Activated T-cell treated with anti-CD3 and anti-CD28 coated beads, Interleukin-2, amount 50 U/mL, for 48 hours (primary cell): ENCODE measurements at places on chromosomes 13 and 19.

DNA sequence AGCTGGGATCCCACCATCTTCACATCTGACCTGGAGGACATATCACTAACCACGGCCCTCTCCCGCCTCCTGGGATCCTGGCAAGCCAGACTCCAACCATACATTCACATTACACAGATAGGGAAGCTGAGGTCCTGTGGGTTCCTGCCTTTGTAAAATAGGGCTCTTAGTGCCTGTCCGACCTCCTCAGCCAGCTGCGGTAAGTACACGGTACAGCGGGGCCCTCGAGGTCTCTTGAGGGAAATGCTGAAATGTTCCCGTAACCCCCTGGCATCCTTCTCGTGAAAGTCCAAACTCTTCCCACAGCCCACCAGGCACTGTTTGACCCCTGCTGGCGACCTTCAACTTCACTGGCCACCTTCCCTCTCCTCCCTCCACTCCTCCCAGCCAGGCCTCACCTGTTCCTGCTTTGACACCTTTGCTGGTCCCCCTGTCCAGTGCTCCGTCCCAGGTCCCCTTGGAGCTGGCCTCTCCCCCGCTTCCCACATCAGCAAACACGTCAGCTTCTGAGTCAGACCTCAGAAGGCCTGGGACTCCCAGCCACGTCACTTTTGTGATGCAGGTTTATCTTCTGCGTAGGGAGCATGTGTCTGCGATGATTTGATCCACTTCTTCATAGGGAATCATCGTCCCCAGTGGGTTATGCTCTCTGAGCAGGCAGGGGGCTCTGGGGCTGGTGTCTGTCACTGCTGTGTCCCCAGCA is 8.8 kb upstream of the GNG7 start:
- DNase-seq: no peak

DNA sequence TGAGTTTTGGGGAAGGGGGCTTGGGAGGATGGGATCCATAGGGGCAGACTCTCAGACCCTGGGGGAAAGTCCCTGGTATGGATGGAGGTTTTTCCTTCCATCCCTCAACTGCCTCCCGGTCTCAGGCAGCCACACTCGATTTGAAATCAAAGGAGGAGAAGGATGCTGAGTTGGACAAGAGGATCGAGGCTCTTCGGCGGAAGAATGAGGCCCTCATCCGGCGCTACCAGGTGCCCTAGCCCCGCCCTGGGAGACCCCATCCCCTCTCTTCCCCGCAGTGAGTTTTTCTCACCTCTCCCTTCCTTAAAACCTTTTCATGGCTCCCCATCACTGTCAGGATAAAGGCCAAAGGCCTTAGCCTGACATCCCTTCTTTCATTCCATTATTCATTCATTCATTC is 2.1 kb downstream of the CCDC9 start:
- no peak for DNase-seq

- no peak for DNase-seq
Observed at GRCh38 chr19:18176367-18177310, 3.0 kb downstream of the IFI30 start.

DNA sequence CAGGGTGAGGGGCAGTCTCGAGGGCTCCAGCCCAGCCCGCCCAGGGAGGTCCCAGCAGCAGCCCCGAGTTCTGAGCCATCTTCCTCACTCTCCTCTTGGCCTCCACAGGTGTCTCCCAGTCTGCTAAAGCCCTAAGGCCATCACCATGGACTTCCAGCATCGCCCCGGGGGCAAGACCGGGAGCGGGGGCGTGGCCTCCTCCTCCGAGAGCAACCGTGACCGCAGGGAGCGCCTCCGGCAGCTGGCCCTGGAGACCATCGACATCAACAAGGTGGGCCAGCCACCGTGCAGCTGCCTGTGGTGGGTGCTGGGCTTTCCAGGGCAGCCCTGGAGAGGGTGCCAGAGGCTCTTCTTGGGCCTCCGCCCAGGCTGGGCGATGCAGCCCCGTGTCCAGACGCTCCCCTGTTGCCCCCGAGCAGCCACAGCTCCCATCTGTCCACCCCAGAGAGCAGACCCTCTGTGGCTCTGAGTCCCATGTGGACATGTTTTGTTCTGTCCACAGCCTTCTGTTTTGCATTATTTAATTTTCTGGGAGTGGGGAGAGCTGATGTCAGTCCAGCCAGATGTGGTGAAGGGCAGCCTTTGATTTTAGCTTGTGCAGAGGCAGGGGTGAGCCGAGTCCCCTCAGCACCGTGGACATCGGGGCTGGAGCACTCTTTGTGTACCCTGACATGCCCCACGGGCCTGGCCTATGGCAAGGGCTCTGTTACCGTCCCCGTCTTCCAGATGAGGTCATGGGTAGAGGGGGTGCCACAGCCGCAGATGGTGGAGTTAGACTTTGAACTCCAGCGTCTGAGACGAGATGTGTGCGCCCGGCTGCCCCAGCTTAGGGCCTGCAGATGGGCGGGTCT is 5.6 kb upstream of the AMH start:
- no peak for DNase-seq

- no peak for DNase-seq
Observed at GRCh38 chr19:16252459-16253205, 54.9 kb downstream of the AP1M1 start.

GRCh38 chr19:31946491-31946890 is 398.9 kb upstream of the ZNF507 start:
- no peak for DNase-seq

GRCh38 chr19:14218620-14219330 is 12.8 kb upstream of the ADGRL1 start:
- DNase-seq: no peak

DNA sequence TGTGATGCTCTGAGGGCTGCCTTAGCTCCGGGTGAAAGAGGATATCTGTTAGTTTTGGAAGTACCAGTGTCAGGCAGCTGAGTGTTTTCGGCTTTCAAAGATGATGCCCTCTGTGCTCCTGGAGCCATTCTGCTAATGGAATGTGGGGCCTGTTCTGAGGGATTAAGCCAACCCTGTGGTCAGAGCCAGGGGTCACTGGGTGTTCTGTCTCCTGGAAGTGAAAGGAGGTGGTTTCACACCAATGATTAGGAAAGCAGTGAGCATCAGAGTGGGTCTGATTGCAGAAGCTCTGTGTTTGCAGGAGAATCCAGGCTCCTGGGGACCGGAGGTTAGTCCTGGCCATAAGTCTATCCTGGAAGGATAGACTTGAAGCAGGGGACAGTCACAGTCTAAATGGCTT is 94.6 kb downstream of the UQCRFS1 start:
- DNase-seq: no peak

DNA sequence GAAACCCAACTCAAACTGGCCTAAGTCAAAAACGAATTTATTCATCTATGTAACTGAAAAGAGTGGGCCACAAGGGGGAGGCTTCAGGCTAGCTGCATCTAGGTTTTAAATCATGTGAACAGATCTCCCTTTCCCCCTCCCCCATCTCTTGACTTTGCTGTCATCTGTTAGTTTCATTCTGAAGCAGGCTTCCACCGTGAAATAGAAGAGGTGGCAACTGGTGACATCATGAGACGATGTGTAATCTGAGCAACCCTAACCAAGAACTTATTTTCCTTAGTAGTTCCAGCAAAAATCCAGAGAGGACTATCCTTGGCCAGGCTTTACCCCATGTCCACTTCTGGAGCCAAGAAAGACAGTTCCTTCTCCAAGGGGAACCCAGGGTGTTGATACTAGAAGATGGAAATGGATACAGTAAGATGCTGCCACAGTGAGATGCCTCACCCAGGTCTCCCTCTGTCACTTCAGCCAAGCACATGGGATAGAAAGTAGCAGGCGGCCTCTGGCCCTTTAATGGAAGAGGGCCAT is 9.4 kb downstream of the SAMD4B start:
- DNase-seq: peak; percentile 58

DNA sequence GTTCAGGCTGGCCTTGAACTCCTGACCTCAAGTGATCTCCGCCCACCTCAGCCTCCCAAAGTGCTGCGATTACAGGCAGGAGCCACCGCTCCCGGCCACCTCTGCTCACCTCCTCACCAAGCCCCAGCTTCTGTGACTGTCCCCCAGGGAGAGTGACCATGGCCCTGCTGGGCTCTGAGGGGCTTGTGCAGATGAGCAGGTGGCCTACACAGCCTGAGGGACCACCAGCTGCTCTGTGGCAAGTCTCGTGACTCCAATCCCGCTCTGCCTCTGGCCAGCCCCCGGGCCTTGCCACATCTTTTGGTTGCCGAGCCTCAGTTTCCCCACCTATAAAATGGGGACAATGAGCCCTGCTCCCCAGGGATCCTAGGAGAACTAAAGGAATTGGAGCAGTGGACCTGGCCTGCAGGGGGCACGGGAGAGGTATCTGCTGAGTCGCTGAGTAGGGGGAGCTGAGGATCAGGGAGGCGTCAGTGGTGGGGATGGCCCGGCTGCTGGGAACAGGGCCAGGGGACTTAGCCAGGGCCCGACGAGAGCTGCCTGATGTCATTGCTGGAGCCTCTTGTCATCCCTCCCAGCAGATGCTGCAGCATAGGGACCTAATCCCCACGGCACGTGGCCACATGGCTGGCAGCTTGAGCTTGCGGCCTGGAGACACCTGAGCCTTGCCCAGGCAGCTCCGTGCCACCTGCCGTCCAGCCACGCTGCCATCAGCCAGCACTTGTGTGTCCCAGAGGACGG is 74.7 kb downstream of the GADD45B start:
- DNase-seq: no peak

- no peak for DNase-seq
Observed at GRCh38 chr19:16069813-16070365, 6.4 kb upstream of the TPM4 start.

DNA sequence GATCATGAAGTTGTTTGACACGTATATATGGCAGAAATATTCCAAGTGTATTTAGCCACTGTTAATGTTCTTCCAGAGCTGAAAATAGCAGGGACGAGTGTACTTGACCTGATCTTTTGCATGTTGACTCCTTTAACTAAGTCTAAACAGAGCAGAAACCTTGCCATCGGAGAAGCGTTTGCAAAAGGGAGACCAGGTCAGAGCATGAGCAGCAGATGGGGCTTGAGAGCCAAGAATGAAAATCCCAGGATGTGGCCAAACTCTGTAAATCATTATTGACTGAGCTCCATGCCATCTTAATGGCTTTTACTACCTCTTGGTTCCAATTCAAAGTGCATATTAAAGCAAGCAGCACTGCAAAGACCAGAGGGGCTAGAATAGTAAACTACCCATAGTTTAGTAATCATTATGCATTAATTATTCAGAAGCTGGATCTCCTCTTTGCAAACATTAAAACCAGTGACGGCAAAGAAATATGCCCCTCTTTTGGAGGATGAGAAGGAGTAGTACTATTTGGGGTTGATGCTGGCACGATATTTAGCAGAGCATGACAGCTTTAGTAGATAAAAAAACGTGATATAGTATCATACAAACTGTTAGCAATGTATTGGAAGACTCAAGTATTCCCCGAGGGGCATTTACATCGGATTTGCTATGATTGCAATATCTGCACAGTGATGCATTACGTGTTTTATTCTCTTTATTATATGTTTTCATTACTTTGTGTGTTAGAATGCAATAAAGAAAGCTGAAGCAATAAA is 55.7 kb downstream of the FAM216B start:
- no peak for DNase-seq

GRCh38 chr13:34038541-34039068 is 220.7 kb downstream of the RFC3 start:
- DNase-seq: no peak

DNA sequence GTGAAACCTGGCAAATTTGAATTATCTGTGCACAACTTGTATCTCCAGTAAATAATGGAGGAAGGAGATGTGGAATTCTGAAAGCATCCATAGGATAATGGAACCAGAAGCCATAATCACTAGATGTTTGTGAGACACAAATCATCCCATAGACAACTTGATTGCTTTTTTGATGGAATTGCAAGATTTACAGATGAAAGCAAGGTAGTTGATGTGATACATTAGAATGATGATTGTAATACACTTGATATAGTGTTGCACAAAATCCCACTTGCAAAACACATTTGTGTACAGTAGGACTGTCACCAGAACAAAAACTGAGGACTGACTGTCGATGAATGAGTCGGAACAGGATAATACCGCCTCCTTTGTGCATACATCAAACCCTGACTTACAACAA is 178.3 kb downstream of the IRS2 start:
- DNase-seq: no peak

- no peak for DNase-seq
Observed at GRCh38 chr19:35017507-35017906, 12.8 kb upstream of the SCN1B start.

GRCh38 chr13:27482983-27483382 is 32.6 kb upstream of the MTIF3 start:
- DNase-seq: no peak

DNA sequence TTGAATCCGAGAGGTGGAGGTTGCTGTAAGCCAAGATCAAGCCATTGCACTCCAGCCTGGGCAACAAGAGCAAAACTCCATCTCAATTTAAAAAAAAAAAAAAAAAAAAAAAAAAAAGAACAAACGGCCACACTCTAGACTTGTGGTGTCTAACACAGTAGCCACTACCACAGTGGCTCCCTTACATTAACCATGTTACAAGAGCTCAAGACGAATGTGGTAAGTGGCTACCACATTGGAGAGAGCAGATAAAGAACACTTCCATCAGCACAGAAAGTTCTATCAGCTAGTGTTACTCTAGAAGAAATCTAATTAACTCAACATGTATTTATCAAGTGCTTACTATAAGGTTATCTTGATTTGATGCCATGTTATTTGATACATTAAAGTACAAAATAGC is 11.5 kb downstream of the XPO4 start:
- DNase-seq: no peak

GRCh38 chr19:18299654-18300053 is 18.2 kb upstream of the JUND start:
- no peak for DNase-seq

DNA sequence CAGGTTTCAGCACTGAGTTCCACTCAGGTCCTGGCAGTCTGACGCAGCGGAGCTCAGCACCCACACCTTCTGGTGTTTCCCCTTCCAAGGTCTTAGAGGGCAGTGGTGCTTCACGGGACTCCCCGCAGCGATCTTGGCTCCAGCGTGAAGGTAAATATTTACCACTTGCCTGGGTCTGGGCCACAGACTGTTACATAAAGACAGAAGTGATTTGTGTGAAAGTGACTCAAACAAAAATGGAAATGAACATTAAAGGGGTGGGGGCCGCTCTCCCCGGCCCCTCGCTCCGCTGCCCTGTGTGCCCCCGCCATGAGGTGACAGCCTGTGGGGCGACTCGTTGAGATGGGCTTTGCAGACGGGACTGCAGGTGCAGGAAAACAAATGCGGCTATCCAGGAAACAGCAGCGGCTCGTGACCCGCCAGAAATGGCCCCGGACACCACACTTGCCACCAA is 55.0 kb downstream of the GGACT start:
- no peak for DNase-seq

GRCh38 chr19:43774103-43774939 is 6.5 kb downstream of the KCNN4 start:
- DNase-seq: no peak
